IPS-NIHi11 (cell line): ENCODE measurements at places on chromosomes 5 and 9.

DNA sequence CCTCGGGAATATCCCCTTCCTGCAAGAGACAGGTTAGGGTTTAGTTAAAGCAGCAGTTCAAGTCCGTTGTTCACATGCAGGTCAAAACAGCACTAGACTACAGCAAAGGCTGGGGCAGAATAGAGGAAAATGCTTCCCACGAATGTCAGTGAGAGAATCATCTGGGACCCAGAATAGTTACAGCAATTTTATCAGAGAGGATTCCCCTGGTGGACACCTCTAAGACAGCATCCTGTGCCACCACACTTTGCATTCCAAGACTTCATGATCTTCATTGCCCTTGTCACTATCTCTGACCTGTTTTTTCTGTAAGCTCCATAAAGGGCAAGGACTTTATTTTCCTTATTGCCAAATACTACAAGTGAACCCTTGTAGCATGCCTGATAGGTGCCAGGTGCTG, 12.9 kb downstream of the GRXCR2 start:
- DNase-seq, result no peak

DNA sequence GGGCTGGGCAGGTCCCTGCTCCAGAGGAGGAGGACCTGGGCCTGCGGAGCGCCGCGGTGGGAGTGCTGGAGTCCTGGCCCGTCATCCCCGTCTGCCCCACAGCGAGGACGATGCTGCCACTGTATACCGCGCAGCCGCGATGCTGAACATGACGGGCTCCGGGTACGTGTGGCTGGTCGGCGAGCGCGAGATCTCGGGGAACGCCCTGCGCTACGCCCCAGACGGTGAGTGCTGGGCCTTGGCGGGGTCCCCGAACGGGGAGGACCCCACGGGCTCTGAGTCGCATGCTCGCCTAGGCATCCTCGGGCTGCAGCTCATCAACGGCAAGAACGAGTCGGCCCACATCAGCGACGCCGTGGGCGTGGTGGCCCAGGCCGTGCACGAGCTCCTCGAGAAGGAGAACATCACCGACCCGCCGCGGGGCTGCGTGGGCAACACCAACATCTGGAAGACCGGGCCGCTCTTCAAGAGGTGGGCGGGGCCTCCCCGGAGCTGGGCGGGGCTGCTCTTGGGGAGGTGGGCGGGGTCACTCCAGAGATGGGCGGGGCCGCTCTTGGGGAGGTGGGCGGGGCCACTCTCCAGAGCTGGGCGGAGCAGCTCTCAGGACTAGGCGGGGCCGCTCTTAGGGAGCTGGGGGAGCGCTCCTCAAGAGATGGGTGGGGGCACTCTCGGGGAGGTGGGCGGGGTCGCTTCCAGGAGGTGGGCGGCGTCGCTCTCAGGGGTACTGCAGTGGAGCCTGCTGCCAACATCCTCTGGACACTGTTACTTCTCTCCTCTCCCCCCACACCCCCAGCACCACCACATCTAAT, 13.1 kb downstream of the LRRC26 start:
- DNase-seq, result peak; percentile 81

GRCh38 chr9:134335486-134336220, 9.4 kb downstream of the RXRA start:
- no peak for DNase-seq

GRCh38 chr5:91403438-91403837, 20.3 kb upstream of the ARRDC3 start:
- no peak for DNase-seq

DNA sequence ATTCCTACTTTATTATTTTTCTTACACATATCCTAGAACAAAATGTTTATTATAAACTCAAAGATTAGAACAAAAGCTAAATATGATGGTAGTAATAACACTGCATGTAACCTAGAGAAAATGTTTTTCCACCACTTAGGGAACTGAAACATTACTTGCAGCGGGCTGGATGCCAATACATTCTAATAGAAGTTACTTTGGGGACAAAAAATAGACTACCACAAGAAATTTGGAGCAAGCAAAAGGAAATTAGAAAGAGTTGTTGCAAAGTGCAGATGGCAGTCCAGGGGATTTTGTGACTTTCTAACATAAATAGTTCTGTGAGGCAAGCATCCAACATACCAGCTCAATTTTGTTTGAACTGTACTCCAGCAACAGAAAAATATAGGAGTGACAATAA, 255.3 kb upstream of the GRIN3A start:
- DNase-seq, result no peak

GRCh38 chr9:114900942-114901802, 29.2 kb downstream of the TNFSF8 start:
- no peak for DNase-seq

- DNase-seq, result no peak
Observed at GRCh38 chr9:126563556-126563955, 50.2 kb upstream of the LMX1B start.

DNA sequence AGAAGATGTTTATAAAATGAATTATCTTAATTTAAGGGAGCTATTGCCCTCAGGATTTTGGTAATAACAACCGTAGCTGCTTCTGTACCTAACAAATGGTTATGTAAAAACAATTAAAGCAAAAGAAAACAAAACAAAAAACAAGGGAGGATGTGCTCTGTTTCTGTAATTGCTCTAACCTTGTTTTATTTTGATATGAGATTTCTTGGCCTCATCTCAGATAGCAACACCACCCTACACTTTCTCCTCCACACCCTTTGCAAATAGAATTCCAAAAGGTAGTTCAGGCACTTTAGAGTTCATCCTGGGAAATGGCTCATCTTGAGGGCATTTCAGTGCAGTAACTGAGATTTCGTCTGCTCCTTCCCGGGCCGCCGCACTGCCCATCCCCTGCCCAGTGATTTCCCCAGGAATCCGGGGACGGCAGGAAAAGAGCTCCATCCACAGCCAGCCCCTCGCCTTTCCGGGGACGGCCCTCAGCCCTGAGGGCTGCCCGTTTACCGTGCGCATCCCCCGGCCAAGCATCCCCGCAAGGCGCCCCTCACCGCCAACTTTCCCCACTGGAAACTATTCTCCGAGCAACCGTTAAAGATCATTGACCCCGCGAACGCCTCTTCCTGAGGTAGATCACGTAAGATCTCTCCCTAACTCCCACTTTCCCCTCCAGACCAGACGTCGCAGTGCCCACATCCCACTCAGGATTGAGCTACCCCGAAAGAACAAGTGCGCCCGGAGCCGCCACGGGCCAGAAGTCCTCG, 1.2 kb downstream of the FNBP1 start:
- DNase-seq, result peak; percentile 48

GRCh38 chr9:86575137-86575536, 220.9 kb upstream of the TUT7 start:
- no peak for DNase-seq

- DNase-seq, result no peak
Observed at GRCh38 chr5:164289526-164289925, 784.1 kb downstream of the MAT2B start.

- no peak for DNase-seq
Observed at GRCh38 chr5:6856653-6857052, 143.4 kb downstream of the TENT4A start.

GRCh38 chr9:77019236-77019925, at the start of gene FOXB2:
TSS of gene FOXB2 (plus strand) at chr9:77019655. CDS start at chr9:77019655, 0 bp downstream.
- peak; percentile 14 for DNase-seq

GRCh38 chr9:86098824-86099700, at the start of gene GOLM1:
TSS of gene GOLM1 (minus strand) at chr9:86099558. CDS start at chr9:86079320, 20,238 bp downstream.
- DNase-seq, result peak; percentile 90

DNA sequence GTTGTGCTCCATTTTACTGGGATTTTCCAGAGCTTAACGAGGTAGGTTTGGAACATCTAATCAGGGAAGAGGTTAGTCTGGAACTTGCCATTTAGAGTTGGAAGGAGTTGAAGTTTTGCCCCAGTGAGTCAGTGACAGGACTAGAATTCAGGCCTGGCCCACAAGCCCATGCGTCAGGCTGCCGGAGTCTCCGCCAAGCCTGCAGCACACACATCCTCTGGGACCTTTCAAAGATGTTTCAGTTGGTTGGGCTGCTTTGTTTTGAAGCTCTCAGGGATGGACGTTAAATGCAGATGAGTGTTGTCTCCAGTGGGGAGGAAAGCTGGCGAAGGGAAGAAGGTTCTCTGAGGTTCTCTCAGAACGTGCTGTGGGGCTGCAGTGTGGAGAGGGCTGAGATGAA, 147.0 kb downstream of the PSAT1 start:
- DNase-seq, result no peak

- DNase-seq, result no peak
Observed at GRCh38 chr5:54831233-54831632, 154.2 kb downstream of the ESM1 start.

GRCh38 chr9:135409286-135410200, 70.0 kb upstream of the PPP1R26 start:
- peak; percentile 4 for DNase-seq

- no peak for DNase-seq
Observed at GRCh38 chr5:52359261-52359660, 428.5 kb upstream of the ITGA1 start.

GRCh38 chr9:133763272-133764183, 25.4 kb upstream of the SARDH start:
- no peak for DNase-seq

- no peak for DNase-seq
Observed at GRCh38 chr9:84874596-84874995, 205.1 kb downstream of the NTRK2 start.

DNA sequence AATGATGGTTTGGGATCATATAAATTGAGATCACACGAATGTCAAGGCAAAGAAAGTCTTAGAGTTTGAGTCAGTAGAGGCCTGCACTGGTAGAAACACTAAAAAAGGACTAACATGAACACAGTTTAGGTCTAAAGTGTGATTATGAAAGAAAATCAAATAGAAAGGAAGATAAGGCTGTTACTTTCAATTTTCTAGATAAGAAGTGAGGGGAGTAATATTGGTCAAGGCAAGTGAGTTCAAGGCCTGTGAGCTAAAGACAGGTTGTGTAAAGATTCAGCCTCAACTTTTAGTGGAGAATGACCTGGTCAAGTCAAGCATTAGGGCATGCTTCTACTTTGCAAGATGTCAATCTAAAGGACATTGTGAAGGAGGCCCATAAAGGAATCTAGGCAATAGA, 19.0 kb downstream of the VLDLR start:
- DNase-seq, result no peak

DNA sequence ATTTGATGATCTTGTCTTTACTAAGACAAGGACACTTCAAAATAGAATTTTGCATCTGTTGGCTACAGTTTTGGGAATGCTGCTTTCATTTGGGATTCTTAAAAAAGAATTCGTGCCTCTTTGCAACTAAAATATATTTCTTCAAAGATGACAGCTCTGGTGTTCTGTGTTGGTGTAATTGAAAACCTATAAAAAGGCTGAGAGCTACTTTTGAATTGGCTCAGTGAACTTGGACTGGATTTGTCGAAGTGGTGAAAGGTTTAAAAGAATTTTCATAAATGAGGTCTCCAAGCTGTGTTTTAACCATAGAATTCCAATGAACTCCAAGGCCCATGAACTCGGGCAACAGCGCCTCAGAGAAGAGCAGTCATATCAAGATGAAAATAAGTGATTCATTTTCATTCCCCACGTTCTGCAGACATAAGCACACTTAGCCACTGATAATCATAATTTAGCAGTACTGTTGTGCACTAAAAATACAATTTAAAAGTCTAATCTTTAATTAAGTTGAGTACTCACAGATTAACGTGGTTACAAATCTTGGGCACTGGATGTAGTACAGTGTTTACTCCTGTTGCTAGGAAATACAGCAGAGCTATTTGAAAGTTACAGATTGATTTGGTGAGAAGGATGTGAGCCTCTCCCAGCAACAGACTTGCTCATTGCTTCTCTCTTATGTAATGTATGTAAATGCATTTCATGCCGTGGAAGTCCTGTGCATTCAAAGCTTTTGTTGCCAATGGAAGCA, 10.9 kb downstream of the SNCAIP start:
- no peak for DNase-seq

- DNase-seq, result no peak
Observed at GRCh38 chr9:126063326-126063725, 263.3 kb upstream of the MVB12B start.

- no peak for DNase-seq
Observed at GRCh38 chr5:67996596-67996995, 219.0 kb upstream of the PIK3R1 start.

- no peak for DNase-seq
Observed at GRCh38 chr5:79612667-79613198, 492 bp downstream of the TENT2 start.

- no peak for DNase-seq
Observed at GRCh38 chr9:131732636-131733289, 7.1 kb downstream of the RAPGEF1 start.

DNA sequence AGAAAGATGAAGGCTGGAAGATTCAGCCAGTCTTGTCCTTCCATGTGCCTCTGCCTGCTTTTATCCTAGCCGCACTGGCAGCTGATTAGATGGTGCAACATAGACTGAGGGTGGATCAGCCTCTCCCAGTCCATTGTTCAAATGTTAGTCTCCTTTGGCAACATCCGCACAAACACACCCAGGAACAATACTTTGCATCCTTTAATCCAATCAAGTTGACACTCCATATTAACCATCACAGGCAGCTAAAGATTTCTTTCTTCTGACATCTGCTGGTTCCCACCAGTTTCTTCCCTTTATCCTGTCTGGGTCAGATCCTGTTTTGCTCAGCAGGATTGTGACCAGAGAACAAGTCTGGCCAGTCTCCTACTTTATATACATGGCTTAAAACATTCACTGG, 276.5 kb upstream of the TYRP1 start:
- DNase-seq, result no peak

GRCh38 chr5:73663860-73664240, 37.9 kb downstream of the ARHGEF28 start:
- no peak for DNase-seq

DNA sequence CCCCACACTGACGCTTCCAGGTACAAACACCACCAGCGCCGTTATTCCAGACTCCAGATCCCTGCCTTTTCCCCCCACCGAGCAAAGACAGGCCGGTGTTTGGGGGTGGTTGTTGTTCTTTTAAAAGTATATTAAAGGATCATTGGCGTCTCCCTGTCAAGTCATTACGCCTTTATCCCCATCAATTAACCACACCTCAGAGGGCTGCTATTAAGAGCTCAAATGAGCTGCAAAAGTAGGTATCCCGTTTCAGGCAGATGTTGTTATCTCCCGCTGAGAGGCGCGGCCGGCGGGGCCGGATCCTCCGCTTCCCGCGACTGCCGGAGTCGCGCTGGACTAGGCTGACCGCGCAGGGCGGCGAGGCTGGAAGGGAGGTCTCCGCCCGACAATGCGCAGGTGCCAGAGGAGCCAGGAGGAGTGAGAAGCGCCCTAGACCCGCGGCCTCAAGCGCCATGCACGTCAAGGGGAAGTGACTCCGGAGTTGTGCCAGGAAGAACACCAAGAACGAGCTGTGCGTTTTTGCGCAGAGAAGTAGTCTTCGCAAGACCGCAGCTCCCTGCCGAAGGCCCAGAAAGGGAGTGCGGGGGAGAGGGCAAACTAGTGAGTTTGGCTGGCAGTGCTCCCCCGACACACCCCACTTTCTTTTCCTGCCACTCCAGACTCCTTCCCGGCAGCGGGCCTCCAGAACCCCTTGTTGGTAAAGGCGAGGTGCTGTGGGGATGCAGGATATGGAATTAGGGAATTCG, 8.2 kb downstream of the NR2F1-AS1 start:
- DNase-seq, result peak; percentile 48

DNA sequence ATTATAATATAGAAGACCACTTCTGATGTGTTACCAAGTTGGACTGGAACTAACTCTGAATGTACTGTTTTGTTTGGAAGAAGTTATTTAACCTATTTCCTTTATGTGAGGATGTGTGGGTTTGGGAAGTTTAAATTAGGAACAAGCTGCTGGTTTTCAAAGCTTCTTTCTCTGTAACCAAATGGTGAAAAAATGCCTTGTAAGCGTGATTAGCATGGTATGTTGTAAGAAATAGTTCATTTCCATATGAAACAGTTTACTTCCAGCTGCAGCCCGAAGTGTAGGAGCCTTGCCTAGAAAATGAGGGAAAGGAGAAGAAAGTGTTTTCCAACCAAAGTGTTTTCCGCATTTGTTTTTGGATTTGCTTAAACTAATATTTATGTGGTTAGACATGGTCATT, 36.0 kb downstream of the TTC1 start:
- no peak for DNase-seq
